ENCODE measurements at places on chromosomes 1 and 21. TPM values are rescaled to one million over a fixed set of nuclear protein-coding genes. Genes with fewer than 3 reads are reported as not detected.

The S100A8 gene
- 0.93 TPM for total RNA-seq

DNA sequence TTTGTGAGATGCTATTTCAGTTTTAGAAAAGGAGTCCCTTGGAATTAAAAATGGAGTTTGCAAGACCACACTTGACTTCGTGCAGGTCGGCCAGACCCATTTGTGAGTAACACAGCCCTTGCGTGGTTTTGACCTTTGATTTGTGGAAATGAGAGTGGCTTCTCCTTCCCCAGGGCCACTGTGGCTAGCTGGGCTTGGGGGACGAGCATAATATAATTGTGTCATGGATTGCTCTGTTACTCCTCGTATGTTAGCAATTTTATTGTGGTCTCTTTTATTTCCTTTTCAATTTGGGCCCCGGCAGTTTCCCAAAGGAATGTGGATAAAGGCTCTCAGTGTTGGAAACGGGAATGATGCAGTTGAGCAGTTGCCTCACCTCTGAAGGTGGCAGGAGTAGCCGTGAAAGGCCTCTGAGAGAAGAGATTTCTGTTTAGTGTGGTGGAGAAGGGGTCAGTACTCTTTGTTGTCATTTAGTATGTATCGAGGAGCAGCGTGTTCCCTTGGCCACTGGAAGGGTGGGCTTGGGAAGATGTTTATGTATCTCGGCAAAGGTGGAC is 194.6 kb downstream of the PBX1 start:
- no peak overlapping the region for H3K4me3 ChIP-seq
- peaks cover 2% of the 10 kb centered on the region for H3K27me3 ChIP-seq
- no peak overlapping the region for H3K27ac ChIP-seq
- H3K36me3 ChIP-seq, result no peaks in the 10 kb centered on the region
- no peaks in the 10 kb centered on the region for H3K4me1 ChIP-seq

- H3K27me3 ChIP-seq, result no peaks in the 10 kb centered on the region
- DNase-seq, result no peak
- H3K4me3 ChIP-seq, result no peak overlapping the region
- H3K4me1 ChIP-seq, result no peaks in the 10 kb centered on the region
Measured at GRCh38 chr1:18511874-18512150, 31.1 kb downstream of the KLHDC7A start.

The ST6GALNAC3 gene
- 12.6 TPM for total RNA-seq

The GJB3 gene
- not detected for total RNA-seq

The HENMT1 gene
- 6.1 TPM for total RNA-seq

The IFI44 gene
- 10.4 TPM for total RNA-seq

Measured in activated B cell treated with CpG ODN at 0.5 μM for 24 hours (primary cell).